ENCODE measurements at places on chromosomes 7 and 10.

DNA sequence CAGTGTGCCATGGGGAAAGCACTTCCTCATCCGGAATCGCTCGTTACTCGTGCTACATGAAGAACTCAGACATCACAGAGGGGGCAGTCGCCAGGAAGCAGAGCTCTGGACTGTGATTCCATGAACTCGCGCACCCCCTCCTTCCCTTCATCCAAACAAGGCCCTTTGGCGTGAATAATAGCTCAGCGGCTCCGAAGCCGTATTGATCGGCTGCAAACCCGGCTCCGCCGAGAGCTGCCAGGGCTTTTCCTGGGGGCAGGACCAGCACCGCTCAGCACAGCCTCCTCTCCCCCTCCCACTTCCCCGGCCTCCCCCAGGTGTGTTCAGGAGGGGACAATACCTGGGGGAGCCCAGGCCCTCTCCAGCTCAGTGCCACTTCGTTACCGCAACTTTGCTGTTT, 129.0 kb upstream of the TCF7L2 start:
- no peak for DNase-seq

GRCh38 chr7:138170298-138170697, 94.0 kb downstream of the AKR1D1 start:
- no peak for DNase-seq

- DNase-seq: no peak
These were observed 3.1 kb upstream of the IRF5 start for GRCh38 chr7:128934361-128935341.

GRCh38 chr7:92244808-92245486, 767 bp downstream of the KRIT1 start:
- peak; percentile 0 for DNase-seq

- peak; percentile 26 for DNase-seq
These were observed 1.8 kb downstream of the SNCG start for GRCh38 chr10:86960003-86960862.

GRCh38 chr7:109246330-109247077, 676.8 kb downstream of the DNAJB9 start:
- no peak for DNase-seq

GRCh38 chr10:2933519-2933918, 133.8 kb upstream of the PFKP start:
- DNase-seq: no peak

DNA sequence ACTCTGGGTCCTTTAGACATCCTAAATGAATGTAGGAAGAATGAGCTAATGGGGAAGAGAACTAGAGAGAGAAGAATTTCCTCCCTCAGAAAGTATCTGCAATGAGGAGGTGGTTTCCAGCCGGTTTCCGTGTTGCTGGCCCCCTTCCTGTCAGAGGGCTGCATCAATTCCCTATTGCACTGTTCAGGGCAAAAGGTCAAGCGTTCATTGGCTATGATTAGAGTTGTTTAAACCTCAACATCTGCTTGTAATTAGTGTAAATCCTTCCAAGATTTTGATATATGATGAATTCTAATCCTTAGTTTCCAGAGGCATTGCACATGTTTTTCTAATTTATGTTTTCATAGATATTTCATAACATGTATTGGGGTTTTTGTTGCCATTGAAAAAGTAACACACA, 107.3 kb upstream of the SGCE start:
- DNase-seq: no peak

GRCh38 chr10:48821692-48822091, 117.9 kb downstream of the LRRC18 start:
- no peak for DNase-seq

GRCh38 chr7:94512735-94513564, 3.3 kb downstream of the CASD1 start:
- no peak for DNase-seq

DNA sequence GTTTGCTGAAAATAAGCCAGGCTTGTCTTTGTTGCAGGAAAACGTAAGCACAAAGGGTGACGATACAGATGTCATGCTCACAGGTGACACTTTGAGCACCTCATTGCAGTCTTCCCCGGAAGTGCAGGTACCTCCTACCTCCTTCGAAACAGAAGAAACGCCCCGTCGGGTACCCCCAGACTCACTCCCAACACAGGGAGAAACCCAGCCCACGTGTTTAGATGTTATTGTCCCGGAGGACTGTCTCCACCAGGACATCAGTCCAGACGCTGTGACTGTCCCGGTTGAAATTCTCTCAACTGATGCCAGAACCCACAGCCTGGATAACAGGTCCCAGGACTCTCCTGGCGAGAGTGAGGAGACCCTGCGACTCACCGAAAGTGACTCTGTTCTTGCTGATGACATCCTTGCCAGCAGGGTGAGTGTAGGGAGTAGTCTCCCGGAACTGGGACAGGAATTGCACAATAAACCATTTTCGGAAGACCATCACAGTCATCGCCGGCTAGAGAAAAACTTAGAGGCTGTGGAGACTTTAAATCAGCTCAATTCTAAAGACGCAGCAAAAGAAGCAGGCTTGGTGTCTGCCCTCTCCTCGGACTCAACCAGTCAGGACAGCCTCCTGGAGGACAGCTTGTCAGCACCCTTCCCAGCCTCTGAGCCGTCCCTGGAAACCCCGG, 18.3 kb upstream of the BHLHA15 start:
- no peak for DNase-seq

DNA sequence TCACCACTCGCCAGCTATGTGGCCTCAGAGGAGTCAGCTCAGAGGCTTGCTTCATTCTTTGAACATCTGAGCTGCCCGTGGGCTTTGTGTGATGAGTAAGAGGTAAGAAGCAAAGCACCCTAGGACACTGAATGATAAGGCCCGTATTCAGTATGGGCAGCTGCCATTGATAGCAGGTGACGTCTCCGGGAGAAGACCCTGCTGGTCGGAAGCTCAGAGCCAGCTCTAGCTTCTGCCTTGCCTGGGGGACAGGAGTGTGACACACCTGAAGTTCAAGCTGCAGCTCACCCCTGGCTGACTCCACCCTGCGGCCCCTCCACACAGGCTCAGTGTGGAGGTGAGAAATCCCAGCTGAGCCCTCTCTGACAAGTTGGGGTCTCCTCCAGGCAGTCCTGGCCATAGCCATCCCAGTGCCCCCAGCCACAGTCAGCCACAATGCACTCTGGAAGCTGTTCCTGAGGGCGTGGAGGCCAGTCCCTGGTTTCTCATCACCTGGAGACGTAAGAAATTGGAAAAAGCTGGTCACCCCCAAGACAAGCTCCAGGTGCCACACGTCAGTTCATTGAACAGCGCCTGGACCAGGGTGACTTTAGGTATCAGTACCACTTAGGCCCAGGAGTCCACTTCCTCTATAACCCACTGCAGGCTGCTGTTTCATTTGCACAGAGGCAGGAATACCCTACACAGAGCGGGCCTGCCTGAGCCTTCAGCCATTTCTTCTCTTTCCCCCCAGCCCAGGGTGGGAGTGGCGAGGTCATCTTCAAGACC, 164.9 kb upstream of the RHEB start:
- DNase-seq: no peak

- DNase-seq: no peak
These were observed 2.9 kb upstream of the TARP start for GRCh38 chr7:38276096-38276877.

GRCh38 chr10:3074145-3074665, 6.9 kb downstream of the PFKP start:
- no peak for DNase-seq

DNA sequence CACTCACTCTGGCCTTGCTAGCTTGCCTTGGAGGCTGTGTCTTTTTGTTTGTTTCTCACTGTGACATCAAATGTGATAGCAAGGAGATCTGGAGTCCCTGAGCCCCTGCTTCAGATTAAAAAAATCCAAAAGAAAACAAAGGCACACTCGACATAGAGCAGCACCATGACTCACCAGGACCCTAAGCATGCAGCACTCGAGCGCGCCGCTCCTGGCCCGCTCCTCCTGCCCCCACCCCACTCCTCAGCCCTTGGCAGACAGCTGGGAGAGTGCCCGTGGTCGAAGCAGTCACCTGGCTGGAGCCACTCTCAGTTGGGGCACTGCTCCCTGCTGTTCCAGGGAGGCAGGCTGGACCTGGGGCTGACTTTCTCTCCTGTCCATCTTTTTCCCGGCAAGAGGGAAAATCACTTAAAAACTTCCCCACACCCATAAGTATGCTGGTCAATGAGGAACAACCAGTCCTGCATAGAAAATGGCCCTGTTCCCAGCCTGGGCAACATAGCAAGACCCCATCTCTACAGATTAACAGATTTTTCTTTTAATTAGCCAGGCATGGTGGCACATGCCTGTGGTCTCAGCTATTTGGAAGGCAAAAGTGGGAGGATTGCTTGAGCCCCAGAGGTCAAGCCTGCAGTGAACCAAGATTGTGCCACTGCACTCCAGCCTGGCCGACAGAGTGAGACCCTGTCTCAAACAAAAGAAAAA, 128.4 kb downstream of the PAXIP1 start:
- no peak for DNase-seq

DNA sequence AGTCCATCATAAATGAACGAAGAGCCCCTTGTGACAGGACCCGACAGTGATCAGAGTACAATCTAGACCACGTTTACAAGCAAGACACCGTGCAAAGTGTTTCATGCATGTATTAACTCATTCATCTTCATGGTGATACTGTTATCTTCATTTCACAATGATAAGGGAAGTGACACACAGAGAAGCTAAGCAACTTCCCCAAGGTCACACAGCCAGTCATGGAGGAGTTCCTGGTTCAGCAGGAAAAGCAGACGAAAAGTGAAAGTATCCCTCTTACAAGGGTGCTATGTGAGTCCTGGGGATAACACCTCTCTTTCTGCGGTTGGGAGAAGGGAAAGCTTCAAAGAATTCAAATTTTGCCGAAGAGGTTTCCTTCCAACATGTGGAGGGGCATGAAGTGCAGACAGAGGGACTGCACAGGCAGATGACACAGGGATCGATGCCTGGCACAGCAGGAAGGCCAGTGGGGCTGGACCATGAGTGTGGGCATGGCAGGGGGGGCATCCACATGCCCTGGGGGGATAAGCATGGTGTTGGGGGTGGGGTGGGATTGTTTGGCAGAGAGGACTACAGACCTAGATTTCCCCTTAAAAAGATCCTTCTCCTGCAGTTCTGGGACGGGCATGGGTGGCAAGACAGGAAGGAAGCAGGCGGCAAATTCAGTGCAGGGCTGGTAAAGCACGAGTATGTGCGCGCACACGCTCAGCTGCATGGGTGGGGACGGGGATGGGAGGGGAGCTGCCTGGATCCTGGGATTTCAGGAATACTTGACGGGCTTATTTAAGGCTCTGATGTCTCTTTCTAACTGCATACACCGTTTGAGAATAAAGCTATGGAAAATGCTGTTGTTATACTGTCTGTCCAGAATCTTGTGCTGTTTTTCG, 33.5 kb upstream of the DDC start:
- no peak for DNase-seq
